IPS DF 6.9 (cell line): ENCODE measurements at places on chromosomes 11 and 22.

- DNase-seq, result peak; percentile 86
Measured at GRCh38 chr11:113474362-113475159, 637 bp downstream of the DRD2 start.

GRCh38 chr11:64834723-64835615 lies 9.5 kb downstream of the CDC42BPG start:
- no peak for DNase-seq

- DNase-seq, result no peak
Measured at GRCh38 chr22:30027791-30028190, 52.5 kb upstream of the HORMAD2 start.

- DNase-seq, result no peak
Measured at GRCh38 chr11:117866526-117866925, 9.9 kb downstream of the FXYD6 start.

DNA sequence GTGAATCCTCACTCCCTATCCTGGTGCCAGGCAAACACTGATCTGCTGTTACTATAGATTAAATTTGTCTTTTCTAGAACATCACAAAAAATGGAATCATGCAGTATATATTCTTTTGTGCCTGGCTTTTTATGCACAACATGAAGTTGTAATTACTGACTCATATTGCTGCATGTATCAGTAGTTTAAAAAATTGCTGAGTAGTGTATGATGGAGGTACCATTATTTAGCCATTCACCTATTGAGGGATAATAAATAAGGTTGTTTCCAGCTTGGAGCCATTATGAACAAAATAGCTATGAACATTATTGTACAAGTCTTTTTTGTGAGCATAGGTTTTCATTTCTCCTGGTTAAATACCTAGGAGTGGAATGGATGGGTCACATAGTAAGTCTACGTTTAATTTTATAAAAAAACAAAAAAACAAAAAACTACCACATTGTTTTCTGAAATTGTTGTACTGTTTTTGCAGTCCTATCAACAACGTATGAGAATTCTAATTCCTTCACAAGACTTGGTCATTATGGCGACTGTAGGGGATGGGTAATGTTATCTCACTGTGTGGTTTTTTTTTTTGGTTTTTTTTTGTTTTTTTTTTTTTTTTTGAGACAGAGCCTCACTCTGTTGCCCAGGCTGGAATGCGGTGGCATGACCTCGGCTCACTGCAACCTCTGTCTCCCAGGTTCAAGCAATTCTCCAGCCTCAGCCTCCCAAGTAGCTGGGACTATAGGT lies 111.6 kb downstream of the USP35 start:
- DNase-seq, result no peak
